Germinal center (tissue), 1 donor: ENCODE measurements at places on chromosomes 4 and X.

DNA sequence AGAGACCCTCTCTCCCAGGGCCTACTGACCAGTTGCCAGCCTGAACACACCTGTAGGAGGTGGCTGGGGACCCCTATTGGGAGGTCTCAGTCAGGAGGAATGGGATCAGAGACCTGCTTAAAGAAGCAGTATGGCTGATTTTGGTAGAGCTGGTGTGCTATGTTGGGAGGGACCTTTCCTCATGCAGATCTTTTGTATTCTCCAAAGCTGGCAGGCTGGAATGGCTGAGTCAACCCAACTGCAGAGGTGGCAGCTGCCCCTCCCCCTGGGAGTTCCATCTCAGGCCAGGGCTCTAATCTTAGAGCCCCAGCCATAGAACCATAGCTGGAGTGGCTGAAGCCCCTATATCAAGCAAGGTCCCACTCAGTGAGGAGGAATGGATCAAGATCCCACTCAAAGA lies 279.3 kb upstream of the BMP3 start:
- no peak for DNase-seq

DNA sequence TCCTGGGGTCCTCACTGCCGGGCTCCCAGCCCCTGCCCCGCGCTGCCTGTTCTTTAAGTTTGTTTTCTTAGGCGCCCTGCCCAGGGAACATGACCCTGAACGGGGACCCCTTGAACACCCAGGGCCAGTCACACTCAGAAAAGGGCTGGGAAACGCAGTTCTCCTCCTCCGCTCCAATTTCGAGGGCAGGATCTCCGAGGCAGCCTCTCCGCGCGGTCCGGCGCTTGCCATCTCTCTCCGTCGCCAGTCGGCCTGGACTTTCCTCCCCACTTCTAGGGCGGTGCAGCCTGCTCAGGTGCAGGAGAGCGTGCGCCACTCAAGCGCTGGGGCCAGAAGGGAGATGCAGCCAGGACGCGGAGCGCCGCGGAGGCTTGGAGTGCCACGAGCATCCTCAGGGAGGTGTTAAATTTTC lies 9.9 kb downstream of the PRDM8 start:
- DNase-seq, result no peak

GRCh38 chr4:151329217-151330007 lies 4.0 kb upstream of the SH3D19 start:
- no peak for DNase-seq

- DNase-seq, result no peak
Observed at GRCh38 chrX:9555354-9555753, 90.5 kb downstream of the TBL1X start.

- DNase-seq, result no peak
Observed at GRCh38 chr4:38504396-38504715, 159.6 kb upstream of the KLF3 start.

DNA sequence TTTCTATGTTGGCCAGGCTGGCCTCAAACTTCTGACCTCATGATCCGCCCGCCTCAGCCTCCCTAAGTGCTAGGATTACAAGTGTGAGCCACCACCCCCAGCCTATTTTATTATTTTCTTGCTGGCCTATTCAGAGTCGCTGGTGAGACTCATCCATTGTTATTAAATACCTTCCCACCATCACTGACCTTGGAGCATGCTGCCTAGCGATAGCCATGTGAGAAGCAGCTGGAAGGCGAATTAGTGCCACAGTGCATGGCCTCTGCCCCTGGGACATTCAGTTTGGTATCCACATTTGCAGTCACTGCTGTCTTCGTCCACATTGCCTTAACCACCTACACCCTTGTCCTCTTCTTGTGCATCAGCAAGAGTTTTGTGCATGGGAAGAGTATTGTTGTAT lies 32.4 kb upstream of the NMU start:
- DNase-seq, result no peak

DNA sequence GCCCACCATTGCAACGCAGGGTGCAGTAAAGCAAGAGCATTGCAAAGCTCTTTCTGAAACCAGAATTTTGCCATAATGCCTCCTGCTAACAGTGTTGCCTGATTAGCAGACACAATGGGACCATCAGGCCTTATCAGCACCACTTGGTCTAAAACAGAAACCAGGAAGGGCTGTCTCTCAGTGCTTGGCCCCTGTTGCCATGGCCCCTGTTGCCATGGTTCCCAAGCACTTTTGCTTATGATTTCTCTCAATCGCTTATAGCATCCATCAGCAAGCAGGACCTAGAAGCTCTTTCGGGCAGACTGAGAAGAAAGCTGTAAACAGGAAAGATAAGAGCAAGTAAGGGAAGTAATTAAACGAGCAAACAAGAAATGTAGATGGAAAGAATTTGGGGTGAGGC lies 36.8 kb downstream of the RTL5 start:
- peak; percentile 4 for DNase-seq

DNA sequence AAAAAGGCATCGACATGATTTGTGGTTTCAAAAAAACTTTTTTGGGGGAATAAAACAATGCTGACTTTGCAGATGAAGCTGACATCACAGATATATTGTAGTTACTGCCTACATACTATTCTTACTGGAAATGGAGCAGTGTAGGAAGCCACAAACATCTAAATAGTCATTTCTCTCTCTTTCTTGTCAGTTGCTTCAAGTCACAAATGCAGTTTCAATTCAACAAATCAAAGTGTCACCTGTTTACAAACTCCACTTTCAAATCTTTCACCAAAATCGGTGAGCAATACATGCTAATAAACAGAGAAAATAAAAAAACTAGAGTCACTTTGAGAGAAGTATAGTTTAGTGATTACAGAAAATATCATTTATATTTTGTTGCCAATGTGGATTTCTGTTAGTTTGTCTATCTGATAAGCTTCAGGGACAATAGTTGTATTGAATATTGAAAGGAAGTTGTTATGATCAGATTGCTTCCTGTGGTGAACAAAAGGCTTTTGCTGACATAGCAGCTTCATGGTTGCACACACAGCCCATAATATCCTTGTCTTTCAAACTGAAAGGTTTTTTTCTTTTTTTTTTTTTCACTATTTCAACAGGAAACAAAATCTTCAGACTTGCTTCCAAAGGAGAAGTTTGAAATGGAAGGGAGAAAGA lies 49.7 kb upstream of the PTPN13 start:
- no peak for DNase-seq

DNA sequence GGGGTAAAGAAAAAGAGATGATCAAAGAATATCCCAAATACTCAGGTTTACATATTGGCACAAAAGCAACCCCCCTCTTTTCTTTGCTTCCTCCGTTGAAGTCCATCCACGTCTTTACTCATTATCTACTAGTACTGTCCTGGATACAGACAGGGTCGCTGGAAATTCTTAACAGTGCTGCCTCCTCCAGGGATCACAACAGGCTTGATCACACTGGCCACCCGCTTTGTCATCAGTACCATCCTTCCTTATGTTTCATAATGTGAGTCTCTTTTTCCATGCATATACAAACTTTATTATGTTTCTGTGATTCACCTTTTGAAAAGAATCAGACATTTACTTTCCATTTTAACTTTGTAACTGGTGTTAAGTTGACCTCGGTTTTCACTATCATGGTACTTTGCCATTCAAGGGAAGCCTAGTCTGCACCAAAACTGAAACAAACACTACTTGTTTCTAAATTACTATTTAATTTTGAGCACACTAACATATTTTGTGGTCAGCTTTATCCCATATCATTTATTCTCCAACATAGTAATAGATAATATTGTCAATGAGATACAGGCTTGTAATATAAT lies 387.5 kb upstream of the PPP1R2C start:
- DNase-seq, result no peak

DNA sequence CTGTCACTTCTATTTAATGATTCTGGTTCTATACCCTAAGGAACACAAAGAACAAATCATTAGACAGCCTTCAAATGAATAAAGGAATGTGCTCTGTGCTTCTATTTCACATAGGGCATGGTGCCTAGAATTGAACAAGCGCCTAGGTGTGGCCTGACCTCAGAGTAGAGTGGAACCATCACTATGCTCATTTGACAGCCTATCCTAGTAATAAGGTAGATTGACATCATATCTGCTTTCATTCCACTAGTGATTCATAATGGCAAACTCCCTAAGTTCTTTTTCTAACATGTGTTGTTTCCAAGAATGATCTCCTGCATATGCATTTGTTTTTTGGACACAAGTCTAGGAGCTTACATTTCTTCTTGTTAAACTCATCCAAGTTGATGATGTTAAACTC lies 36.6 kb downstream of the METTL14 start:
- DNase-seq, result no peak

DNA sequence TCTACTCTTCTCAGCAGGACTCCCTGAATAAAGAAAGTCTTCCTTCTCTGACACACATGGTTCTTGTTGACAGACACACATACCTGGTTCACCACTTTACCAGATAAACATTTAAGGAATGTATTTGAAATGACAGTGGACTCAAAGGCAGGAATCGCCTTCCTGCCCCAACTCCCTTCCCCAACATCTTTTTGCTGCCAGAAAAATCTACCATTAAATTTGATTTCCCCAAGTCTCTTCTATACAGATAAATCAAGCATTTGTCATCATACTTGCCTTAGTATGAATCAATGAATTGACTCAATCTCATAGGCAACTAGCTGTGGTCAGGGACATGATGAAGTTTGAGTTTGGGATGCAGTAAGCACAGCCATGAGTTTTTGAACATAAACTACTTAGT lies 23.3 kb upstream of the ANXA5 start:
- DNase-seq, result no peak

DNA sequence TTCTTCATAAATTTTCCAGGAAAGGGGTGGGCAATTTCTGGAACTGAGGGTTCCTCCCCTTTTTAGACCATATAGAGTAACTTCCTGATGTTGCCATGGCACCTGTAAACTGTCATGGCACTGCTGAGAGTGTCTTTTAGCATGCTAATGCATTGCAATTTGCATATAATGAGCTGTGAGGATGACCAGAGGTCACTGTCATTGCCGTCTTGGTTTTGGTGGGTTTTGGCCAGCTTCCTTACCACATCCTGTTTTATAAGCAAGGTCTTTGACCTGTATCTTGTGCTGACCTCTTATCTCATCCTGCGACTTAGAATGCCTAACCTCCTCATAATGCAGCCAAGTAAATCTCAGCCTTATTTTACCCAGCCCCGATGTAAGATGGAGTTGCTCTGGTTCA lies 577.8 kb downstream of the NLGN4X start:
- no peak for DNase-seq

GRCh38 chrX:140701480-140701879 lies 8.1 kb upstream of the LINC00632 start:
- DNase-seq, result no peak
